ENCODE measurements at places on chromosomes 2 and 18. TPM values are rescaled to one million over a fixed set of nuclear protein-coding genes. Genes with fewer than 3 reads are reported as not detected.

Gene ELOA2
- total RNA-seq = not detected

Gene C2orf78
- total RNA-seq = not detected

Gene SPC25
- 52.0 TPM for total RNA-seq

Gene ADD2
- 14.8 TPM for total RNA-seq

Gene EPAS1
- 3.7 TPM for total RNA-seq

Gene RNF152
- total RNA-seq = not detected

Gene CNGA3
- total RNA-seq = not detected

Gene COL5A2
- 3.0 TPM for total RNA-seq

Gene ST8SIA5
- not detected for total RNA-seq

Gene DES
- not detected for total RNA-seq

Gene POTEJ
- total RNA-seq = not detected

Gene COL4A4
- 6.3 TPM for total RNA-seq

Gene SERPINB7
- 3.4 TPM for total RNA-seq

Gene APOB
- total RNA-seq = not detected

Gene POMC
- total RNA-seq = not detected

Gene TXNDC2
- total RNA-seq = not detected

Gene FKBP7
- total RNA-seq = 60.6 TPM

Gene ARID5A
- 12.3 TPM for total RNA-seq

Gene SERPINB4
- not detected for total RNA-seq

Gene SPP2
- total RNA-seq = not detected

Gene NFATC1
- total RNA-seq = 1.7 TPM

Gene ESPNL
- total RNA-seq = not detected

Gene METTL21A
- 145 TPM for total RNA-seq

Gene ATP8B1
- total RNA-seq = 3.4 TPM

Gene TBC1D8
- 49.8 TPM for total RNA-seq

Gene REEP1
- total RNA-seq = 0.20 TPM

Gene VWA3B
- not detected for total RNA-seq

Gene DLX2
- 1.4 TPM for total RNA-seq

Gene TNFRSF11A
- total RNA-seq = 1.3 TPM

Gene CHRND
- total RNA-seq = not detected

Gene GREB1L
- 0.72 TPM for total RNA-seq

Gene LOXL3
- 0.81 TPM for total RNA-seq

Gene SCYGR1
- not detected for total RNA-seq

Gene PTPN2
- total RNA-seq = 26.2 TPM

Gene ADAM23
- total RNA-seq = 4.4 TPM

Gene LYPD6B
- total RNA-seq = not detected

Gene CPO
- 1.2 TPM for total RNA-seq

Gene RIT2
- total RNA-seq = not detected

Gene IL36A
- total RNA-seq = not detected

Gene SANBR
- total RNA-seq = 8.7 TPM

Gene FBXO41
- total RNA-seq = 0.44 TPM

Gene SP3
- total RNA-seq = 65.6 TPM

Gene SLC14A1
- not detected for total RNA-seq

Gene ASXL3
- not detected for total RNA-seq

Gene NTSR2
- not detected for total RNA-seq

Gene ACSL3
- 171 TPM for total RNA-seq

Gene LYPD6
- 12.2 TPM for total RNA-seq

Gene PTPN4
- 11.3 TPM for total RNA-seq

Measured in Caki2 (cell line).